ENCODE measurements at places on chromosomes 1 and 21.

DNA sequence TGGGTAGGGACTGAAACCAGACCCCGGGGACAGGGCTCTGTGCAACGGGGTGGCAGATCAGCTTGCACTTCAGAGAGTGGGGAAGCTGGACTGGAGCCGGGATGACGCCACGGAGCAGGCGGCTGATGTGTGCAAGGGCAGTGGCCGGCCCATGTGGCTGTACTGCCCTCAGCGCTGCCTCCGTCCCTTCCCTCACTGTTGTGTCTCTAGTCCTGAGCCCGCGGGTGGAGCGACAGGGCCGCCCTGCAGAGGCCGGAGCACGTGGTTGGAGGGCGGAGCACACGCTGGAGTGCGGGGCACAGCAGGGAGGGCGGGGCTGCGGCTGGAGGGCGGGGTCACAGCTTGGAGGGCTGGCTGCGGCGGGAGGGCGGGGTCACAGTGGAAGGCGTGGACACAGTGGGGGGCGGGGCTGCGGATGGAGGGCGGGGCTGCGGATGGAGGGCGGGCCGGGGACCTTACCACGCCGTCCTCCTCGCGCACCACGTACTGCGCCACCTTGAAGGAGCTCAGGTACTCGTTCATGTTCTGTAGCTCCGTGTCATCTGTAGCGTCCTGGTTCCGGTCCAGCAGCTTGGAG, 52.4 kb downstream of the CHD5 start:
- no peaks in the 10 kb centered on the region for H3K4me1 ChIP-seq
- no peaks in the 10 kb centered on the region for H3K36me3 ChIP-seq
- no peak overlapping the region for H3K4me3 ChIP-seq
- DNase-seq: peak; percentile 17
- no peaks in the 10 kb centered on the region for H3K27me3 ChIP-seq

GRCh38 chr1:226782845-226783601, 43.9 kb upstream of the ITPKB start:
- no peak overlapping the region for H3K27ac ChIP-seq
- no peak overlapping the region for H3K4me3 ChIP-seq
- DNase-seq: no peak
- peaks cover 8% of the 10 kb centered on the region for H3K27me3 ChIP-seq
- H3K4me1 ChIP-seq: no peaks in the 10 kb centered on the region
- H3K36me3 ChIP-seq: no peaks in the 10 kb centered on the region

DNA sequence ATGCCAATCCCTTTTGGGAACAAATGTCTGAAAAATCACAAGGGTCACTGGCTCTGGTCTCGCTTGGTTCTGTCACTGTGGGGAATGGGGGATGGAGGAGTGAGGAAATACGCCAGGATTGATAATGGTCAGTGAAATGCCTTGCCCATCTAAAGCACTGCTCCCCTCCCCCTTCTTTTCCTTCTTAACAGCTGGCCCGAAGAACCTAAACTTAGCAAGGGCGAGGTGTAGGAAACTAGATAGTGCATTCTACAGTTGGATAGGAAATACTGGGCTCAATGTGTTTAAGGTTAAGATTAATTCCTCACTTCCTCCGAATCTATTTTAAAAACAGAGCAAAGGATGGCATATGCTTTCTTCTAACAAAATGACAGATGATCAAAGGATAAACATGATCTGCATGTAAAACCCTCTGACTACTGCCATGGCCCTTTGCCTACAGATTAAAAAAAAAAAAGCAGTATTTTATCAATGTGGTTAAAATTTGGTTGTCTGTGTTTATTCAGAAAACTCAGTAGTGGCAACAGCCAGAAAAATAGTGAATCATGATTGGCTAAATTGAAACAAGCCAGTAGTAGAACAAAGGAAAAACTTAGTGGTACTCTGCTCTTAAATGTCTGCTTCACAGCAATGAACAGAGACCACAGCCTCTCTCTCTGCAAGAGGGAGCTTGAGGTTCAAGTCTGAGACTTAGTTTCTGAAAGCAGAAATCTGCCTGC, 86.1 kb upstream of the VAV3 start:
- H3K27me3 ChIP-seq: no peaks in the 10 kb centered on the region
- H3K27ac ChIP-seq: peak overlapping the region; percentile 83
- H3K4me3 ChIP-seq: 0 out of 2 replicates have a peak overlapping the region, but pooled peaks have one; percentile 2
- H3K4me1 ChIP-seq: peaks cover 40% of the 10 kb centered on the region

DNA sequence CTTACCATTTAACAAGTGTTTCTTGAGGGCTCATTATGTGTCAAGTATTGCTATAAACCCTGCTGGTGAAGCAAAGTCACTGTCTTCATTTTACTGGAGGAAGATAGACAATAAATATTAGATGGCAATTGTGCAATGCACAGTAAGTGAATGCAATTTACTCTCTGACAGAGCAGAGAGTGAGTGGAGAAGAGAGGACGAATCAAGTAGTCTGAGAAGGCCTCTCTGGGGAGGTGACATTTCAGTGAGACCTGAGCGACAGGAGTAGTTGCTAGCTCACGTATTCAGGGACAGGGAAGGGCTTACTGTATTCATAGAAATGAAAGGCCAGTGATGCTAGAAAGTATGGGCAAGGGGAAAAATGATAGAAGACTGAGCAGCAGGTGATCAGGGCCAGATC, 1.2 kb upstream of the NMNAT2 start:
- no peak overlapping the region for H3K27ac ChIP-seq
- peaks cover 6% of the 10 kb centered on the region for H3K27me3 ChIP-seq

DNA sequence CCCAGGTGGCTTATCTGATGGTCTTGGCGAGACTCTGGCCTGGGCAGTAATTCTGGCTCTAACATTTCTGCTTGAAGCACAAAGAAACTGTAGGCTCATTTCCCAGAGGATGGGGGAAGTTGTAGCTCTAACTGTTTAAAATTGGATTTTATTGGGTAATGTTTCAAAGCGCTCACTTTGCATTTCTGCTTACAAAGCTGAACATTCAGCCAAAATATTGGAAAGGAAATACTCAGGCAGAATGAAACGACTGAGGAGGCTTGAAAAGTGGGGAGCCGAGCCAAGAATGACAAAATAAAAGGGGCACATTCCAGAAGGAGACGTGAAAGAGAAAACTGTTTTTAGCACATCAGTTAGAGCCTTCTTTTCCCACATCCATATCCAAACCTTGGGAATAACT, 202.6 kb downstream of the GRIK1 start:
- H3K27me3 ChIP-seq: no peaks in the 10 kb centered on the region
- no peak overlapping the region for H3K4me3 ChIP-seq
- H3K4me1 ChIP-seq: no peaks in the 10 kb centered on the region

- H3K27ac ChIP-seq: peak overlapping the region; percentile 4
- H3K27me3 ChIP-seq: no peaks in the 10 kb centered on the region
- DNase-seq: peak; percentile 53
- H3K4me3 ChIP-seq: no peak overlapping the region
- H3K36me3 ChIP-seq: no peaks in the 10 kb centered on the region
These were observed 3.5 kb downstream of the MINDY1 start for GRCh38 chr1:151003180-151003579.

- H3K36me3 ChIP-seq: no peaks in the 10 kb centered on the region
- H3K27me3 ChIP-seq: no peaks in the 10 kb centered on the region
- no peak overlapping the region for H3K4me3 ChIP-seq
- DNase-seq: no peak
These were observed 26.7 kb upstream of the MTMR11 start for GRCh38 chr1:149963358-149963757.

DNA sequence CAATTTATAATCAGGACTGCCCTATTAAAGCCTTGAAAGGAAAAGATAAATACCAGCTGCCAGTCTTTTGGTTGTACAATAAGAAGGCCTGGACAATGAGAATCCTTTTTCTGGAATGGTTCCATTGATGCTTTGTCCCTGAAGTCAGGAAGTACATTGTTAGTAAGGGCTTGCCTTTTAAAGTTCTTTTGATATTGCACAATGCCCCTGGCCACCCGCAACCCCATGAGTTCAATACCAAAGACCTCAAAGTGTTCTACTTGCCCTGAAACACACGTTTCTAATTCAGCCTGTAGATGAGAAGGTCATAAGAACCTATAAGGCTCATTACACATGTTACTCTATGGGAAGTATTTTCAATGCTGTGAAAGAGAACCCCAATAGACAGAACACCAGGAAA, 112.1 kb downstream of the OLFM3 start:
- H3K36me3 ChIP-seq: no peaks in the 10 kb centered on the region
- no peaks in the 10 kb centered on the region for H3K4me1 ChIP-seq
- H3K27me3 ChIP-seq: no peaks in the 10 kb centered on the region
- DNase-seq: no peak
- no peak overlapping the region for H3K27ac ChIP-seq
- H3K4me3 ChIP-seq: no peak overlapping the region

GRCh38 chr1:95584315-95584714, 350.3 kb downstream of the RWDD3 start:
- no peak for DNase-seq
- no peaks in the 10 kb centered on the region for H3K36me3 ChIP-seq
- H3K27ac ChIP-seq: no peak overlapping the region
- no peaks in the 10 kb centered on the region for H3K27me3 ChIP-seq
- no peaks in the 10 kb centered on the region for H3K4me1 ChIP-seq

- no peak for DNase-seq
- no peaks in the 10 kb centered on the region for H3K4me1 ChIP-seq
- no peak overlapping the region for H3K4me3 ChIP-seq
- H3K27ac ChIP-seq: no peak overlapping the region
- no peaks in the 10 kb centered on the region for H3K36me3 ChIP-seq
These were observed 283.3 kb downstream of the DUSP10 start for GRCh38 chr1:221458447-221459156.

DNA sequence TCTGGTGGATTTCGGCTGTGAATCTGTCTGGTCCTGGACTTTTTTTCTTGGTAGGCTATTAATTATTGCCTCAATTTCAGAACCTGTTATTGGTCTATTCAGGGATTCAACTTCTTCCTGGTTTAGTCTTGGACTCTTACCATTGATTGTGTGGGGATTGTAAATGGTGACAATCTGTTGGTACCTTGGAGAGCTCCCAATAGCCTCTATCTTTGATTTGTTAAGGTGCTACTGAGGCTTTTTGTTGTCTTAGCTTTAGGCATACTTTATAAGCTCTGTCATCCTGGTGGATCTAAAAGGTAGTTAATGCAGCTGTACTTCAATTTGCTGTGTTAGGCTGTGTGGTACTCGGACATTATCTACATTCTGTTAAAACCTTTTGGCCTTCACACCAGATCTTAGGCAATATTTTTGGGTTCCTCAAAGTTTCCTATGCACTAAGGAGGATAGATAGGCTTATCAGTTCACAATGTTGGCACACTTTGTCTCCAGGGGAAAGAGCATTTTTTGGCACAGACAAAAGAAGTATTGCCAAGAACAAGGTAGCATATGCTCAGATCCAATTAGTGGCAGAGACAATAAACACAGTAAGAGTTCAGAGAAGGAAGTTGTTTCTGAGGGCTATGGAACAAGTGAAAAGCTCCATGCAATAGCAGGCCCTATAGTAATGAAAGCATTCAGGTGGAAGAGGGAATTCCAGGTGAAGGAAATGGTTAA, 230.4 kb downstream of the PDE4B start:
- H3K4me3 ChIP-seq: no peak overlapping the region
- H3K27me3 ChIP-seq: no peaks in the 10 kb centered on the region
- no peaks in the 10 kb centered on the region for H3K4me1 ChIP-seq
- DNase-seq: no peak

DNA sequence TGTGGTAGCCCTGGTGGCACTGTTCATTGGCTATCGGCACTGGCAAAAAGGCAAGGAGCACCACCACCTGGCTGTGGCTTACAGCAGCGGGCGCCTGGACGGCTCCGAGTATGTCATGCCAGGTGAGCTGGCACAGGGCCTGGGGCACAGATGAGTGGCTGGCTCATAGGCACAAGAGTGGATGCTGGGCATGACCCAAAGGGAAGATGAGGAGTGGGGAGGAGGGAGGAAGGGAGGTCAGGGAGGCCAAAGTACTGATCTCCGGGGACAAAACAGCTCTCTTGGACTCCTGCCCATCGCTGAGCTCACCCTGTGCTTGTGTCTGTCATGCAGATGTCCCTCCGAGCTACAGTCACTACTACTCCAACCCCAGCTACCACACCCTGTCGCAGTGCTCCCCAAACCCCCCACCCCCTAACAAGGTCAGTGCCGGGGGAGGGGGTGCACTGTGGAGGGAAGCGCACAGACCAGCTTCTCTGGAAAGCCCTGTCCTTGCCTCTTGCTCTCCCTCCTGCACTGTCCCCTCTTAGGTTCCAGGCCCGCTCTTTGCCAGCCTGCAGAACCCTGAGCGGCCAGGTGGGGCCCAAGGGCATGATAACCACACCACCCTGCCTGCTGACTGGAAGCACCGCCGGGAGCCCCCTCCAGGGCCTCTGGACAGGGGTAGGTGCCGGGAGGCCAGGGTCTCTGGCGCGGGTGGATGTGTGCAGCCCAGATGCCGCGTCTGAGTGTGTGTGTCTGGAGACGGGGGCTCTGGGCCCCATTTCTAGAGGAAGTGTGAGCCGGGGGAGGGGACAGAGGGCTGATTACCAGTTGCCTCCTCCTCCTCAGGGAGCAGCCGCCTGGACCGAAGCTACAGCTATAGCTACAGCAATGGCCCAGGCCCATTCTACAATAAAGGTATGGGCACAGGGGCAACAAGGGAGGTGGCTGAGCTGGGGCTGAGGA, 7.3 kb upstream of the LRRC71 start:
- H3K4me3 ChIP-seq: no peak overlapping the region
- H3K27me3 ChIP-seq: no peaks in the 10 kb centered on the region
- H3K4me1 ChIP-seq: peaks cover 3% of the 10 kb centered on the region
- no peaks in the 10 kb centered on the region for H3K36me3 ChIP-seq

- no peak for DNase-seq
- H3K27me3 ChIP-seq: no peaks in the 10 kb centered on the region
- no peaks in the 10 kb centered on the region for H3K36me3 ChIP-seq
- no peak overlapping the region for H3K4me3 ChIP-seq
These were observed 278.5 kb downstream of the KCNH1 start for GRCh38 chr1:210855440-210855839.

DNA sequence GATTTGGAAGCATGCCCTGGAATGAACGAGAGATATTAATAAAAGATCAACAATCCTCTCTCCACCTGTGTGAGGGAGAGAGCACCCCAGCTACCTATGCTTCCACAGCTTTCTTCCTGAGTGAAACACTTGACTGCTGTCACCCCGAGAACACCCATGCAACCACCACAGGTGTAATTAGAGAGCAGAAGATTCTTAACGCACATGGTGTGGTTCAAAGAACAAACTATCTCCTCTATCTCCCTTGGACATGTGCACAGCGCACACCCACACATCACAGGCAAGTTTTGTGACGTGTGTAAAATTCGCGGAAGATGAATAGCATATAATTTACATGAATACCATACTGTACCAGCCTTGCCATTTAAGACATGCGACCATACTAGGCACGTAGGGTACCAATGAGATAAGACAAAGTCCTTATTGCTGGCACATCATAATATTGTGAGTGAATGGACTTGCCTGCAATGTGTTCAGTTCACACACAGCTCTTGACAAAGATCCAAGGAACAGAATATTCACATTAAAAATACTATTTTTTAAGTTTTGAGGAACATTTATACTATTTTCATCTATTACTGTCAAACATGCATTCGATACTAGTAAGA, 11.6 kb downstream of the ERRFI1 start:
- H3K4me1 ChIP-seq: no peaks in the 10 kb centered on the region
- no peaks in the 10 kb centered on the region for H3K36me3 ChIP-seq
- no peak overlapping the region for H3K27ac ChIP-seq
- DNase-seq: no peak
- H3K4me3 ChIP-seq: no peak overlapping the region
- H3K27me3 ChIP-seq: peaks cover 4% of the 10 kb centered on the region

GRCh38 chr1:9689971-9690381, 38.4 kb downstream of the PIK3CD start:
- H3K4me3 ChIP-seq: no peak overlapping the region
- no peaks in the 10 kb centered on the region for H3K27me3 ChIP-seq
- no peak for DNase-seq
- H3K36me3 ChIP-seq: peaks cover 50% of the 10 kb centered on the region
- H3K27ac ChIP-seq: no peak overlapping the region

GRCh38 chr1:30509670-30510069, 213.7 kb downstream of the MATN1 start:
- DNase-seq: no peak
- H3K27ac ChIP-seq: no peak overlapping the region
- H3K36me3 ChIP-seq: no peaks in the 10 kb centered on the region
- no peak overlapping the region for H3K4me3 ChIP-seq
- no peaks in the 10 kb centered on the region for H3K27me3 ChIP-seq
- H3K4me1 ChIP-seq: no peaks in the 10 kb centered on the region
